ENCODE measurements at places on chromosomes 3 and 15.

GRCh38 chr15:72202801-72203506 is 5.4 kb upstream of the GRAMD2A start:
- DNase-seq = no peak

DNA sequence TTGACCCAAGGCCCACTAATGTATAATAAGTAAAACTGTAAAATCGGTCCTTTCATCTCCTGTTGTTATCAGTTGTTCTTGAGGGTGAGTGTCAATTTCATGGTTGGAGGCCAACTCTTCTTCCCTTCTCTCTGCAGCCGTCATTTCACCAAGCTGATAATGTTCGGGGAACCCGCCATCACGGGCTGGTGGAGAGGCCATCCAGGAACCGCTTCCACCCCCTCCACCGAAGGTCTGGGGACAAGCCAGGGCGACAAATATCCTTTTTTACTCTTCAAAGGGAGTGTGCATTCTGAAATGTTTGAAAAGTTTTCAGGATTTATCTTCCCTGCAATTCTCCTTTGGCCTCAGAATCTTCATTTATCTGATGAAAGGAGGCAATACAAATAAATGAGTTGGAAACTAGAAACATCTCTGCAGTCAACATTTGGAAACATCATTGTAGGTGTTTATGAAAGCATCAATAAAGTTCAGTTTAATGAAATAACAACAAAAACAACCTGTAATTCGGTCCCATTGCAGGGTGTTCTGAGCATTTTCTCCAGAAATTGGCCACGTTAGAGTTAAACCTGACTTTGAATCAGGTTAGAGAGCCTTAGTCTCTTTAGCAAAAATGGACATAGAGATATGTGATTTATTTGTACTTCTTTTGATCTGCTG is 63.9 kb downstream of the CRTC3 start:
- DNase-seq = no peak

GRCh38 chr3:46708401-46709156 is 7.4 kb downstream of the TMIE start:
- DNase-seq = no peak

GRCh38 chr15:32987067-32987466 is 207.4 kb downstream of the FMN1 start:
- DNase-seq = no peak
